Urinary bladder (tissue), 4 donors: ENCODE measurements at places on chromosomes 11 and 22. TPM values are rescaled to one million over a fixed set of nuclear protein-coding genes. Genes with fewer than 3 reads are reported as not detected.

KRTAP5-10 gene
- total RNA-seq = not detected

GRCh38 chr11:76444384-76445120 lies at the start of gene EMSY:
Gene EMSY (plus strand): TSS chr11:76445018. CDS start chr11:76446939, 1,921 bp downstream.
- DNase-seq = peak; percentile 99

GRCh38 chr22:24521791-24522245 lies 26.7 kb downstream of the UPB1 start:
- DNase-seq = peak; percentile 36

UBQLN3 gene
- 0.58 TPM for total RNA-seq

GRCh38 chr22:21727159-21727558 lies 8.4 kb downstream of the YPEL1 start:
- no peak for DNase-seq

MAJIN gene
- total RNA-seq = not detected
